ENCODE measurements at places on chromosomes 4 and X. TPM values are rescaled to one million over a fixed set of nuclear protein-coding genes. Genes with fewer than 3 reads are reported as not detected.

MAGEA9B gene
- total RNA-seq, result not detected

TMEM271 gene
- total RNA-seq, result not detected

DNA sequence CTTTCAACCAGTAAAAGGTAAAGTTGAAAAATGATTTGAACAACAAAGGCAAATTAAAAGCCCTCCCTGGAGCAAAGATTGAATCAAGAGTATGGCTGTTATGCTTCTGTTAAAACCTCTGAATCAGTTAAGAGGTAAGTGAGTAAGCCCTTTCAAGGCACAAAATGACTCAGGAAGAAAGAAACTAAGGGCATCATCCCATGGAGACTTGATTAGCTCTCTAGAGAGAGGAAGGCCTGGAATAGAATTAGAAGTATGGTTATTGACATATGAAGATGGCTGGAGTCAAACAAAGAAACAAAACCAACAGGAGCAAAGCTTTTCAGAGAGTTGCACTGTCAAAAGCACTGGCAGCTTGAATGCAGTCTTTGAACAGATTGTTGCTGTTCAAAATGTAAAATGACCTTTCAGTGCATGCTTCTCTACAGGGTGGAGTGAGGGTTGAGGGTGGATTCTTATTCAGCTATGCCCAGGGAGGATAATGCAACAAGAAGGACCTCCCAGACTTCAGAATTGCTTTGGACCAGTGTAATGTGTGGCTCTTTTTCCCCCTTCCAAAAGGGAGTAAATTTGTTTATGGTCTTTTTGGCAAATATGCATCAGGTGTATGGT lies 365.5 kb downstream of the GBA3 start:
- no peak for DNase-seq

DNA sequence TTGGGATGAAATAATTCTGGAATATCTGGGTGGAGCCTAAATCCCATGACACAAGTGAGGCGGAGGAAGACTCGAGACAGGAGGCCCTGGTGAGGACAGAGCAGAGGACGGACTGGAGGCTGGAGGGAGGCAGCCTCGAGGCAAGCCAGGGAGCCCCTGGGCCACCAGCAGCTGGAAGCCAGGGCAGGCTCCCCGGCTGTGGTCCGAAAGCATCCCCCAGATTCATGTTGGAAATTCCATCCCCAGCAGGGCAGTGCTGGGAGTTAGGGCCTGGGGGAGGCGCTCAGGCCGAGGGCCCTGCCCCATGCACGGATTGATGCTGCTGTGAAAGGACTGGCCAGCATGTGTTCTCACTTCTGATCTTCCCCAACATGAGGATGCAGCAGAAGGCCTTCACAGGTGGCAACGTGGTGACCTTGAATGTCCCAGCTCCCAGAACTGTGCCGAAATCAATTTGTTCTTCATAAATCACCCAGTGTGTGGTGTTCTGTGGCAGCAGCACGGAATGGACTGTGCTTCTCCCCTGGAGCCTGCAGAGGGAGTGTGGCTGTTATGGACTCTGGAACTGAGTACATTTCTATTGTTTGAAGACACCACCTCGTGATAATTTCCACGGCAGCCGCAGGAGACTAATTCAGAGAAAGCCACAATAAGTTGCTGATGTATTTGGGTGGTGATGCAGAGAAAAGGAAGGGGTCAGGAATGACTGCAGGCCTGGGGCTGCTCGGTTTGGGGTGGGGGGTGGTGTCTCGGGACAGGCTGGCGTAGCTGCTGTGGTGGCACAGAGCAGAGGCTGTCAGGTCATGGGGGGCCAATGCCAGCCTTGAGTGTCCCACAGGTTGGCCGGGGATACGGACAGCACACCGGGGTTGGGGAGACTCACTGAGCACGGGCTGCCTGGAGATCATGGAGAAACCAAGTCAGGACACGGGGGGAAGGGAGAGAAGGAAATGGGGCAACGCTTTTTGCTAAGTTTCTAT lies 56.9 kb downstream of the PCGF3 start:
- DNase-seq, result no peak

- no peak for DNase-seq
These were observed 164.4 kb upstream of the RAPGEF2 start for GRCh38 chr4:158938220-158939044.

DNA sequence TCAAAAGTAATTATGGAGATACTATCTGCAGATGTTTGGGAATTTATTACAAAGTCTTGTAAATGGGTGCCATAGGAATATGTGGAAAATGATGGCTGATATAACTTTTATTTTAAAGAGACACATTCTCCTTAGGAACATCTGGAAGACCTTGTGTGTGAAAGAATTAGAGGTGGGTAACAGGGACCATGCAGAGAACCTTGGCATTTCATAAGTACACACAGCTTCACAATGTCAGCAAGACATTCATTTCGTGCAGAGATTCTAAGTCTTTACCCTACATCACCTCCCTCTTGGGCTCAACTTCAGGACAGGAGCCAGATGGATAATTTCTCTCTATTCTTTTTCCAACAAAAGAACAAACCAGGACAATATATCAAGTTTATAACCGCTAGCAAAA lies 458.1 kb upstream of the INTU start:
- no peak for DNase-seq

DNA sequence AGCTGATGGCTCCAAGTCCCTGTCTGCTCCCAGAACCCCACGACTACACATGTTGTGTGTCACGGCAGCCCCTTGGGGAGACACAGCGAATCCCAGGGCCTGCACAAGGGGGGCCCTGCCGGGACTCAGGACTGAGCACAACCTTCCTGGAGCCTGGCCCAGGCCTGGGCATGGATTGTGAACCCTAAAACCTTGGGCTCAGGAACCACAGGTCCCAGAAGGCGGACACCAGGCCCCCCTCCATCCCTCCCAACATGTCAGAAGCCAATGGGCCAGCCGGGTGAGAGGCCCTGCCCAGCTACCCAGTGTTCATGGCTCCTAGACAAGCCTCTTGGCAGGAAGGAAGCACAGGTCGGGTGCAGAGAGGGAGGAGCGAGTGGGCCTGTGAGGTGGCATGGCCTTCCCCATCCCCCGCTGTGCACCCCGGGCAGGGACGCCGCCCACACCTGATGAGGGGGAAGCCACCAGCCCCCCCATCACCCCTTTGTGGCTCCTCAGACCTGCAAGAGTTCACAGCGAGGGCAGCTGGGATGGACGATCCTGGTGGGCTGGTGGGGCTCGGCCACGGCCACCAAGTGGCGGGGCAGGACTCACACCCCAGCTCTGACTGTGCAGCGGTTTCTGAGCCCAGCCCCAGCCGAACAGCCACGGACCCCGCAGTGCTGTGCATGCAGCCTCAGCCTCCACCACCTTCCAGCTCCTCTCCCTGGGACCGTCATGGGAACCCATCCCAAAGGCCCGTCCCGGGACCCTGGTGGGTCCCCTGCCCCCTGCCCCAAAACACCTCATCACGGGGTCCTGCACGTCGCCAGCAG lies 3.7 kb downstream of the PDE6B start:
- DNase-seq, result no peak

DNA sequence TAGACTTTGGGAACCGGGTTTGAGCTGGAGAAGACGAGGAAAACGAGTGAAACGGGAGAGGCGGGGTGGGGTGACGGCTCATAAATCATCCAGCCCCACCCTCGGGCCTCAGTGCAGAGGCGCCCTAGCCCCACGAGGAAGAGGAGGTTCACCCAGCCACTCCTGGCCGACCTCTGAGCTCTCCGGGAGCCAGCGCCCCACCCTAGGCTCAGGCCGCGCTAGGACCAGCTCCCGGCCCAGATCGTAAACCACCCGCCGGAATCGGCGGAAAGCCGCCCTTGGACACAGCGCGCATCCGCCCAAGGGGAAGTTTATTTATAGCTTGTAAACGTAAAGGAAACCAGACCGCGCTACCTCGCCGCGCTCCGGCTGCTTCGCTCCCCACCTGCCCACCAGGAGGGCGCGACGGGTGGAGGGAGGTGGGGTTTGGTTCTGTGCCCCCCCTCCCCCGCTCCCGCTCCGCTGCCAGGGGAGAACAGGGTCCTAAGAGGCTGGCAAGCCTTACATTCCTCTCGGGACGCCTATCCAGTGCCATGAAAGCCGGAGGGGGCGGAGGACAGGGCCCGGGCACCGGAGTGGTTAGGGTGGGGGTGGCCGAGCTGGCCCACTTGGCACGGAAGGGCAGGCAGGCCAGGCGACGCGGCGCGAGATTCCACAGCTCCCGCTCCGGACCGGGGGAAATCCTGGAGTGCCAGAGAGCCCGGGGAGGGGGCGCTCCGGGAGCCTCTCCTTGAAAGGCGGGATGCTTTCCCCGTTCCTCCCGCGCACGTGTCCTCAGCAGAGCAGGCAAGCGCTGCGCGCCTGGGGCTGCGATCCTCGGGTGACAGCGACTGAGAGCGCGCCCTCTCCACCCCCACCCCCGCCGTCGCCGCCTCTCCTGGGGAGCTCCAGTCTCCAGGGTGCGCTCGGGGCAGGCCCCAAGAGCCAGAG lies 84.2 kb downstream of the BCOR start:
- peak; percentile 34 for DNase-seq

Measured in dermis microvascular lymphatic vessel endothelial cell (primary cell).